ENCODE measurements at places on chromosomes 12 and 14. TPM values are rescaled to one million over a fixed set of nuclear protein-coding genes. Genes with fewer than 3 reads are reported as not detected.

MMP19 gene
- polyA plus RNA-seq = not detected

ABHD12B gene
- polyA plus RNA-seq = not detected

GLIPR1L1 gene
- polyA plus RNA-seq = not detected

TMEM179 gene
- not detected for polyA plus RNA-seq

RNASE7 gene
- not detected for polyA plus RNA-seq

HOXC10 gene
- polyA plus RNA-seq = not detected

IQSEC3 gene
- not detected for polyA plus RNA-seq

TAS2R43 gene
- polyA plus RNA-seq = not detected

TAS2R31 gene
- polyA plus RNA-seq = not detected

MSRB3 gene
- polyA plus RNA-seq = not detected

AKAP3 gene
- polyA plus RNA-seq = 2.7 TPM

VDR gene
- 0.61 TPM for polyA plus RNA-seq

SLCO1B1 gene
- polyA plus RNA-seq = not detected

AHNAK2 gene
- 0.68 TPM for polyA plus RNA-seq

All from IgD-negative memory B cell (primary cell).